ENCODE measurements at places on chromosomes 1 and 21.

- no peak for DNase-seq
Observed at GRCh38 chr1:213925531-213926182, 62.1 kb upstream of the PROX1 start.

GRCh38 chr1:8632102-8632501, 185.3 kb downstream of the RERE start:
- no peak for DNase-seq

DNA sequence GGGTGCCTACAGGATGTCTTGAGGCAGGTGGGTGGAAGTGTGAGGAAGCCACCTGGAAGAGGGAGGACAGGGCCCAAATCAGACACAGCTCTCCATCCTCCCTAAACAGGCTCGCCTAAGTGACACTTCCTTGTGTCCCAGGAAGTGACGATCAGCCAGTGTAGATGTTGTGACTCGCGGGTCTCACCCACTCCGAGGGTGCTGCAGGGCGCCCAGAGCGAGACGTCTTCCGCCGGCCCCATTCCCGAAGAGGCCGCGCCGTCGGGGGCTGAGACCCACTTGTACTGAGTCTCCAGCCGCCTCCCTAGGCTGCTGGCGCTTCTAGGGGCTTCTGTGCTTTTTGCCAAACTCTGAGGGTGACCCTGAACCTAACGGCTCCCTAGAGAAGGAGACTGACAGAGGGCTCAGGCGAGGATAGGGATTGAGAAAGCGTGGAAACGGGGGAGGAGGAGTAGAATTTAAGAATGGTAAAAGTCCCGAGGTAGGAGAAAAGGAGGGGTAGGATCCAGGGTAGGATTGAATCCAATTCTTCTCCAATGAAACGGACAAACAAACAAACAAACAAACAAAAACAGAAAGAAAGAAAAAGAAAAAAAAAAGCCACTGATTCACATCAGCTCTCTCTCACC, 543 bp upstream of the MARK1 start:
- DNase-seq: no peak

- no peak for DNase-seq
Observed at GRCh38 chr1:21525340-21525717, 16.1 kb downstream of the ALPL start.

DNA sequence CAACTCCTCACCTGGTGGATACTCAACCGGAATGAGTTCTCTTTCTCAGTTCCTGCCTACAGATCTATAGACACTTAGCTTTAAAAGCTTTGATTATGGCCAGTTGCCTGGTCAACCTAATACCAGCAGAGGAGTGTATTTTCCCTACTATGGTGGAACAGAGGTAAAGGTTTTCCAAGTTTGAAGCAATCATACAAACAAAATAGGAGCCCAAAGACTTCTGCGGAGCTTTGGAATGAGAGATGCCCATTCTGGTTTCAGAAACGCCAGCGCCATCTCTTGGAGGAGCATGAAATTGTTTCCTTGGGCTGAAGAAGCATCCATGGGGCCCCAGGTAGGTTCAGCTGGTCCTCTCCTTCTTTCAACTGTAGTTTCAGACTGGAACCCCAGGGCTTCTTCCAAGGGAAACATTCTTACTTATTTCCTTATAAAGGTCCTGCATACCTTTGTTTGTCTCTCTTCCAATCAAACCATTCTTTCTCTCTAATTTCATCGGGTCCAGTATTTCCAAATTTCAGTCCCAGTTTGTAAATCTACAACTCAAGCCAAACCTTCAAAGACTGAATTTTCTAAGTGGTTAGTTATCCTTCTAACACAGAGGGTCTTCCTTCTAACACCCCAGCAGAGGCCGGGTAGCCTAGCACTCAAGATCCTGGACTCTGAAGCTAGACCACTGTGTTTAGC, 95.9 kb downstream of the KCNJ15 start:
- peak; percentile 52 for DNase-seq

GRCh38 chr1:15485636-15486035, 9.7 kb downstream of the CELA2B start:
- DNase-seq: no peak

- no peak for DNase-seq
Observed at GRCh38 chr1:24745711-24746413, 615 bp downstream of the CLIC4 start.

- no peak for DNase-seq
Observed at GRCh38 chr1:13482600-13482999, 31.2 kb downstream of the LRRC38 start.

GRCh38 chr1:155882235-155882634, 22.9 kb downstream of the SYT11 start:
- no peak for DNase-seq
